ENCODE measurements at places on chromosomes 4 and X.
A peak's percentile ranks its signal among the peaks of the same experiment; 100 is the strongest.

GRCh38 chrX:84712621-84713020, 210.4 kb upstream of the HDX start:
- H3K4me1 ChIP-seq: no peaks in the 10 kb centered on the region
- no peak overlapping the region for H3K4me3 ChIP-seq
- no peak for DNase-seq
- H3K36me3 ChIP-seq: no peaks in the 10 kb centered on the region
- H3K27me3 ChIP-seq: no peaks in the 10 kb centered on the region

GRCh38 chr4:36358173-36358572, 76.8 kb downstream of the DTHD1 start:
- DNase-seq: no peak
- peaks cover 3% of the 10 kb centered on the region for H3K27me3 ChIP-seq
- H3K27ac ChIP-seq: no peak overlapping the region
- H3K36me3 ChIP-seq: peaks cover 2% of the 10 kb centered on the region

DNA sequence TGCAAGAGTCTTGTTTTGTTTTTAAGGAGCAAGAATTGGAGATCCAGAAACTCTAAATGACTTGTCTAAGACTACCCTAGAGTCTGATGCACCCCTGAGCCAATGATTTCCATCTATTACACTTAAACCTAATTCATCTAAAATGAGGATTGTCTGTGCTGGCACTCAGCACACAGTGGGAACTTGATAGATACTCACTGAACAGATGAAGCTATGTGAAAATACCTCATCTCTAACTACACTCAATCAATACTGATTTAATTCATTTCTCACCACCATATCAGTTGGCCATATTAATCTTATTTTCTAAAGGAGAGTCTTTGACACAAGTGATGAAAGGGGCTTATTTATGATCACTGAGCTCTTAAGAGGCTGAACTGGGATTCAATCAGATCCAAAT, 262.1 kb downstream of the HS3ST1 start:
- H3K4me1 ChIP-seq: no peaks in the 10 kb centered on the region
- no peaks in the 10 kb centered on the region for H3K36me3 ChIP-seq
- H3K27ac ChIP-seq: no peak overlapping the region
- no peaks in the 10 kb centered on the region for H3K27me3 ChIP-seq
- DNase-seq: no peak
- H3K4me3 ChIP-seq: no peak overlapping the region

DNA sequence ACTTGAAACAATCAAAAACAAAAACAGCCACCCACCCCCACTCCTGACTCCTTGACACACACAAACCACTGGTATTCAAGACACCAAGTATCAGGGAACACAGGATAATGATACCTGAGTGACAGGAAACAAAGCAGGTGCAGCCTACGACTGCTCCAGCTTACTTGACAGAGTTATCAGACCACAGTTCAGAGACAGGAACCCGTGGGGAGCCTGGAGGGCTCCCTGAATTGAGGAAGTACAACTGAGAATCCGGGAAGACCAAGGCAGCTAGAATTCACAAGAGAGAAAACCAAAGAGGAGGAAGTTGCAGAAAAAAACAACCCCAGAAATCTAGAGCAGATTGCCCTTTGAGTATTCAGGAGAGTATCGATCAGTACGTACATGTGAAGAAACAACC, 20.5 kb downstream of the COMMD8 start:
- H3K36me3 ChIP-seq: peaks cover 6% of the 10 kb centered on the region
- H3K4me3 ChIP-seq: peak overlapping the region; percentile 4
- peaks cover 4% of the 10 kb centered on the region for H3K4me1 ChIP-seq
- no peaks in the 10 kb centered on the region for H3K27me3 ChIP-seq
